ENCODE measurements at places on chromosomes 7 and 10. TPM values are rescaled to one million over a fixed set of nuclear protein-coding genes. Genes with fewer than 3 reads are reported as not detected.

ST7 gene
- 23.5 TPM for total RNA-seq

NPFFR1 gene
- total RNA-seq: not detected

CALML3 gene
- not detected for total RNA-seq

EFCAB10 gene
- 0.40 TPM for total RNA-seq

CHST15 gene
- 1.1 TPM for total RNA-seq

DGKB gene
- total RNA-seq: not detected

ACSM6 gene
- total RNA-seq: not detected

All from HepG2 (cell line).